ENCODE measurements at places on chromosomes 11 and 22.

DNA sequence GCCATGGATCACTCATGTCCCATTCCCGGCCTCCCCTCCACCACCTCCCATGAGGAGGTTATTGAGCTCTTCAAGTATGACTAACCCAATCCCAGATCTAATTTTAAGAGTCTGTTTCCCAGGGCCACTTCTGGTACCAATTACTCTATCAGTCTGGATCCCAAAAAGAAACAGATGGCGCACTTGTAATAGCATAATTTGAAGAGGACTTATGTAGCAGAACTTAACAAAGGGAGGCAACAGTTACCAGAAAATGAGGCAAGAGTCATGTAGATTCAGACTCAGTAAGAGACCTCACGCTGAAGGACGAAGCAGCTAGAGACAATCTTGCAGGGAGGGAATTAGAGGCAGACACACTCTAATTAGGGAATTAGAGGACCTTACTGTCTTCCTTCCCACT lies 46.9 kb downstream of the DDX6 start:
- DNase-seq: no peak

- no peak for DNase-seq
Measured at GRCh38 chr11:47002390-47002789, 65.8 kb downstream of the CSTPP1 start.

DNA sequence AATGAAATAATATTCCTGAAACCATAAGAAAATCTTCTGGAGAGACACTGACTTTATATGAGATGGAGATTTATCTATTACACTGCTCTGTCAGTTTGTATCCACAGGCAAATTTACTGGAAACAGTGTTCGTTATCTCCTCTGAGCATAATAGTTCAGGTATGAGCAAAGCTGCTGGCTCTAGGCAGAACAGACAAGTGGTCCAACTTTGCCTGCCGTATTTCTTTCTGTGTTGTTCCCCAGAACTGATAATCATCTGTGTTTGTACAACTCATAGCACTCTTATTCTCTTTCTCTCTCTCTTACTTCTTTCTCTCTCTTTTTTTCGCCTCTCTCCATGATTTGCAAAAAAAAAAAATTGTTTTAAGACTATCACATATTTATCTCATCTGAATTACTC lies 623.8 kb upstream of the CHORDC1 start:
- no peak for DNase-seq

- no peak for DNase-seq
Measured at GRCh38 chr11:88293931-88294330, 43.6 kb downstream of the CTSC start.

DNA sequence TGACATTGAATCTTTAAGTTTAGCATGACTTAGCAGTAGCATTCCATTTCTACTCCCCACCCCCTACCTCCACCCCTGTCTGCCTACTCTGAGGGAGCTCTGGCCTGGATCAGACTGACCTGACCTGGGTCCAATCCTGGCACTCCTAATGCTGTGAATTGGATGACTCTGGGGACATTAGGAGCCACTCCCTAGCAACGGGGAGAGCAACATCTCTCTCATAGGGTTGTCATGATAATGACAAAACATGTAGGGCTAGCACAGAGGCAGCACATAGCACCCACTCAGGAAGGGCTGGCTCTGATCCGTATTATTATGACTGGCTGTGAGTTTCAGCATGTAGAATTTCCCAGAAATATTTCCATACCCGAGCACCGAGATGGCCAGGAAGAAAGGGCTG lies 40.5 kb downstream of the CABIN1 start:
- DNase-seq: no peak

GRCh38 chr11:69218271-69218682 lies 62.5 kb downstream of the SMIM38 start:
- DNase-seq: no peak

DNA sequence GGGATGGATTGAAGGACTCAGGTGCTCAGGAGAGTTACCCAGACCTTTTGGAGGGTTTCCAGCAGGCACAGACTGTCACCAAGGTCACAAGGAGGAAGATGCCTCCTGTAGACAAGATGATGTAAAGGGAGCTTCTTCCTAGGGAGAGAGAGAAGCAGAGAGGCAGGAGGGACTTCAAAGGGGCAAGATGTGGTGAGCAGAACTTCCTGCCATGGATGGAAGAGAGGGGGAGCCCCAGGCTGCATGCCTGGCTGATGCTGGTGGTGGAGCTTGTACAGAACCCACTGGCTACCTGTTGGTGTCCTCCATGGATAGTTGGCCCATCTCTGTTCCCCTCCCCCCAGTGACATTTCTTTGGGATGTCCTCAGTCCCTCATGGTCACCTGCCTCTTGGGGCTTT lies 4.2 kb downstream of the HEPN1 start:
- DNase-seq: no peak

DNA sequence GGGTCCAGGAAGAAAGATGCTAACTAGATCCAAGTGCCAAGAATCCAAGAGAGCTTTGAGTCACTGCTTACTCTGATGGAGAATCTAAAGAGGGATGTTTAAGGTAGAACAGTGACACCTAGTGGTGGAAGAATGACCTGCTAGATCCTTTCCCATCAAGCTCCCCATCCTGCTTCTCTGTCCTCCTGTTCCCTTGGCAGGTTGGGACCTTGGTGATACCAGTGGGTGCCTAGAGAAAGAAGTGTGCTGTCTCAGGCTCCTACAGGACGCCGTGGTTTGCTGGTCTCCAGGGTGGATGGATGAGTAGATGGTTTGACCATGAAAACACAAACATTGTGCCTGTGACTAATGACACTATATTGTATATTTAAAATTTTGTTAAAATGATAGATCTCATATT lies 383.7 kb downstream of the TMEM135 start:
- DNase-seq: no peak

GRCh38 chr11:133814588-133815100 lies 30.7 kb downstream of the SPATA19 start:
- DNase-seq: no peak

DNA sequence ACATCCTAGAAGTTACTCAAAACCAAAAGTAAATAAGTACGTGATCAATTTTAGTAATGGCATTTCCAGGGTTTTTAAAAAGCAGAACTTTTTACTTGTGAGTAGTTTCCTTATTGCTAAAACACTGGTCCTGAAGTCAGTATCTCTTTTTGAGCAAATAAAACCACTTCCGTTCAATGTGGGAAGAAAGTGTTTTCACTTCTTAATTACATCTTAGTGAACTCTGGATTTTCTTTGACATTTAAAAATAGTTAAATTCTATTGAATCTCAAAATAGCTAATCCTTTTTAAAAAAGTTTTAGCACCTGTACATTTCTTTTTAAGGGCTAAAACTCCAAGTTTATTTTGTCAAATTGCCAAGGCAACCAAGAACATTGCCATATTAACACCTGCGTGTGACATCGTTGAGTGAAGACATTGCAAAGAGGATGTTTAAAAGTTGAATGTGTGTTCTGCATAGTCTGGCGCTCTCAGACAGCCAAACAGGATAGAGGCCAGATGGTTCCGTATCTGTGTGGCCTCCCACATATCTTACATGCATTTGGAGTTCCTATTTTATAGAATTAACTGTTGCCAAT lies 17.2 kb upstream of the OR5B21 start:
- DNase-seq: no peak

DNA sequence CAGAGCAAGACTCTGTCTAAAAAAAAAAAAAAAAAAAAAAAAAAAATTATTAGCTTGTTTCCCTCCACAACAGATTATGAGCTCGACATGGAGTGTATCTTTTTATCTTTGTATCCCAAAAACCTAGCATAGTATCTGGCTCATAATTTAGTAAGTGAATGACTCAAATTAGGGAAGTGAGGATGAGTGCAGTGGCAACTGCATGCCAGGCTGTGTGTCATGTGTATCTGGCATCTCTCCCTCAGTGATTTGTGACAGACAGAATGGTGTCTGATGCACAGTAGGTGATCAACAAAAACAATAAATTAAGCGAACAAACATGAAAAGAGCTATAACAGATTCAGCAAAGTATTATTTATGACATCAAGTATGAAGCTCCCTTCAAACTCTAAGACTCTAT lies 7.2 kb downstream of the STK33 start:
- DNase-seq: no peak

DNA sequence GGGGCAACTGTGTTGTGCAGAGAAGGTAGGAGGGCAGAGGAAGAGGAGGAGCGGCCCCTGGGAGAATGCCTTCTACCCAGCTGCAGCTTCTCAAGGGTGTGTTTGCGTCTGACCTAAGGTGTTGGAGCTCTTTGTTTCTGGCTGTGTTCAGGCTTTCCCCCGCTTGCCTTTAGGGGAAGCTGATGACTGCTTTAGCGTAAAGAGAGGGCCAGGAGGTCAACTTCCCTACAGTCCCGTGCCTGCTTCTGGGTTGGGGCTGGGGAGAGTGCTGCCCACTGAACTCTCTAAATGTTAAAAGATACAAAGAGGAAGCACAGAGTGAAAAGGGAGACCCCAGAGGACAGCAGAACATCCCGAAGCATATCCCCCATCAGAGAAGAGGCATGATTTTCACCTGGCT lies 99.2 kb downstream of the PTPRJ start:
- DNase-seq: no peak

DNA sequence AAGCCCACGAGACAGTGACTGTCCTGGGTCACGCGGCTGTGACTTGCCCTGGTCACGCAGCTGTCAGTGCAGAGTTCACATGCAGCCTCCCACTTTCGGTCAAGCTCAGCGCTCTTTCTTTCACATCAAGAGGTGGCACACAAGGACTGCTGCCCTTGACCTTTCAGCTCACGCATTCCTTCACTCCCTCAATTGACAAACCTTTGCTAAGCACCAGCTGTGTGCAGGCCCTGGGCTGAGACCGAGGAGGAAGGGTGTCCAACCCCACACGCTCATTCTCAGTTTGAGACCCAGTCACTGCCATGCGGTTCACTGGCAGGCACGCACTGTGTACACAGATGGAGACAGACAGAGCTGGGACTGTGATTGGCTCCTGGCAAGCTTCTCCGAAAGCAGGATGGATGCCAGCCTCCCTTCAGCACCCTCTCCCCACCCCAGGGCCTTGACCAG lies 70.3 kb downstream of the SCUBE1 start:
- DNase-seq: no peak

GRCh38 chr11:19173004-19173689 lies 28.6 kb downstream of the CSRP3 start:
- no peak for DNase-seq

DNA sequence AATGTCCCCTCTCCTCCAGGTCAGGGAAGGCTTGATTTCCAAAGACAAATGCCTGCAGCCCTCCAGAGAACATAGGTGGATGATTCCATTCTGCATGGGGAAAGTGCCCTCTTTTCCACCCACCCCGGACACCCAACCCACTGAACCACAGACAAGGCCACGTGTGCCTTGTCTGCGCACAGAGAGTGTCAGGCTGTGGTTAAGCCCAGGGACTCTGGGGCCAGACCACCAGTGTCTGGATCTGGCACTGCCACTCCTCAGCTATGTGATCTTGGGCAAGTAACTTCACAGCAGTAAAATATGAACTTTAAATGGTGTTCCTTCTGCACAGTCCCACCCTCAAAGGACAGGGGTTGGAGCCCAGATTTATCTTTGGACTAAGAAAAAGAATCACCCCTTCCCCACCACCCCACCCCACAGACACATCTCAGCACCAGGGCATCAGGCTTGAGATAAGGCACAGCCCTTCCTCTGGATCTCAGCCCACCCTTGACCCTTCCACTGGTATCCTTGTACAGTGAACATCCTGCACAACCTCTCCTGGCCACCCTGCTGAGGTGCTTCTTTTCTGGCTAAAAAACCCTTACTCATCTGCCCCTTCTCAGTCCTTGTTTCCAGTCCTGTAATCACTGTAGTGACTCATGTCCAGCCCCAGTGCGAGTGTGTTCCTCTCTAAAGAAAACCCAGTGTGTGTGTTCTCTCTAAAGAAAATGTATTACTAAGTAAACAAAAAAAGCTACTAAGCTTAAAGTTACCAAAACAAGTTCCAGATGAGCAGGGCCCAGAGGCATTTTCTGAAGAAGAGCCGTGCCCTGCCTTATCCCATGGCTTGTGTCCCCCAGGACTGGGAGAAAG lies 1.9 kb upstream of the PTGDR2 start:
- DNase-seq: no peak

DNA sequence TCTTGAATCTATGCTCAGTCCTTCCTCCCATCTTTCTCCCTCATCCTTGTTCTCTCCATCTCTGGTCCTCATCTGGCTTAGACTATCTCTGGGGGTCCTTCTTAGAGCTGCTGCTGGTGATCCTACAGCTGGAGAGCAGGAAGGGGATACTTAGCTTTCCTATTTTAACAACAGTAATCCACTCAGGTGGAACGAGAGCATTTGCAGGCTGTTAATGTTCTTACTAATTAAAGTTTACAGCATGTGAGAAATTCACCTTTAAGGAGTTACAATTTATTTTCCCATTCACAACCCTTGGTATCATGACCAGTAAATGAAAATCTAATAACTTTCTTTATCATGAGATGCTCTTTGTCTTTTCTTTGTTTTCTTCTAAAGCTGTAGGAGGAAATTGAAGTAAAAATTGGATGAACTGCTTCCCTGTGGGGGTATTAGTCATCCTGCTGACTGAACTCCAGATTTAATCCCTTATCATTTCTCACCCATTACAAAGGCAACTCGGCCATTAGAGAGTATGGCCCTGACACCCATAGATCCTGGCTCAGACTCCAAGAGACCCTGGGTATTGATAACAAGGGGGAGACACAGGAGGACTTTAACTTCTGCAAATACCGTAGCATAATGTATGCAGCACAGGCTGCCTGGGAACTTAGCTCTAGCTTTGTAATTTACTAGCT lies 37.6 kb upstream of the MTNR1B start:
- DNase-seq: no peak

DNA sequence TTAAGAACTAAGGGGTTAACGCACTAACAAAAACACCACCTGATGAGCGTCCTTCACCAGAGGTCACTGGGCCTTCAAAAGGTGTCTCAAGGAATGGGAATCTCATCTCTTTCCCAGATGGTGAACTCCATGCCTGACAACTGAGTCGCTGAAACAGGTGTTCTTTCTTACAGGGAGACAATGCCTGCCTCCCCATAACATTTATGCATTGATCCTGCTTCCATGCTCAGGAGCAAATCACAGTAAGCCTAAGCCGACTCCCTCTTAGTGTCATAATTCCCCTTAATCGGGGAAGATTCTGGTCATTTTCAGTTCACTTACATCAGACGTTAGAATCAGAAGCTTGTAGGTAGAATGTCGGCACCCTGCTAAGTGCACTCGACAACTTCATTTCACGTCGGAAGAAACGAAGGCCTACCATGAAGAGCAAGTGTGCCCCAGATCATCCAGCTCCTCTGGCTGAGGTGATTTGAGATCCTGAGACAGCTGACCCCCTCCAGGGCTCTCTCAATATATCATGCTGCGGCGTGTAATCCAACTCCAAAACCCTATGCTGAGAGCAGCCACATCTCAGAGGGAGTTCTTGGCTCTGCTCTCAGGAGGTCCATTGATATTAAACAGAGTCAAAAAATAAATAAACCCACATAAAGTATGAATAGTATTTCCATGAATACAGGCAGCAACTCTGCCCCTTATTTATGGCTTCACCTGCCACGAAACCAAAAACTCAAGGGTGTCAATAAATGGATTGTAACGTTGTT lies 163.1 kb downstream of the LARGE1 start:
- DNase-seq: no peak
